ENCODE measurements at places on chromosomes 1 and 21.

GRCh38 chr21:39118604-39119215 lies 64.5 kb downstream of the PSMG1 start:
- DNase-seq: no peak

GRCh38 chr1:156571919-156572662 lies at the start of gene IQGAP3:
Gene IQGAP3, minus strand, starts transcription at chr1:156572565. Its CDS starts 36 bp downstream, at chr1:156572529.
- peak; percentile 51 for DNase-seq

GRCh38 chr1:43452789-43453441 lies 816 bp downstream of the HYI start:
- DNase-seq: peak; percentile 53

- no peak for DNase-seq
Measured at GRCh38 chr1:166354406-166354805, 187.6 kb upstream of the FAM78B start.

GRCh38 chr1:17955302-17956285 lies 152.0 kb upstream of the IGSF21 start:
- DNase-seq: no peak

GRCh38 chr21:31943561-31943960 lies 70.7 kb downstream of the HUNK start:
- DNase-seq: no peak

- no peak for DNase-seq
Measured at GRCh38 chr1:99674115-99675064, 28.5 kb downstream of the PALMD start.

DNA sequence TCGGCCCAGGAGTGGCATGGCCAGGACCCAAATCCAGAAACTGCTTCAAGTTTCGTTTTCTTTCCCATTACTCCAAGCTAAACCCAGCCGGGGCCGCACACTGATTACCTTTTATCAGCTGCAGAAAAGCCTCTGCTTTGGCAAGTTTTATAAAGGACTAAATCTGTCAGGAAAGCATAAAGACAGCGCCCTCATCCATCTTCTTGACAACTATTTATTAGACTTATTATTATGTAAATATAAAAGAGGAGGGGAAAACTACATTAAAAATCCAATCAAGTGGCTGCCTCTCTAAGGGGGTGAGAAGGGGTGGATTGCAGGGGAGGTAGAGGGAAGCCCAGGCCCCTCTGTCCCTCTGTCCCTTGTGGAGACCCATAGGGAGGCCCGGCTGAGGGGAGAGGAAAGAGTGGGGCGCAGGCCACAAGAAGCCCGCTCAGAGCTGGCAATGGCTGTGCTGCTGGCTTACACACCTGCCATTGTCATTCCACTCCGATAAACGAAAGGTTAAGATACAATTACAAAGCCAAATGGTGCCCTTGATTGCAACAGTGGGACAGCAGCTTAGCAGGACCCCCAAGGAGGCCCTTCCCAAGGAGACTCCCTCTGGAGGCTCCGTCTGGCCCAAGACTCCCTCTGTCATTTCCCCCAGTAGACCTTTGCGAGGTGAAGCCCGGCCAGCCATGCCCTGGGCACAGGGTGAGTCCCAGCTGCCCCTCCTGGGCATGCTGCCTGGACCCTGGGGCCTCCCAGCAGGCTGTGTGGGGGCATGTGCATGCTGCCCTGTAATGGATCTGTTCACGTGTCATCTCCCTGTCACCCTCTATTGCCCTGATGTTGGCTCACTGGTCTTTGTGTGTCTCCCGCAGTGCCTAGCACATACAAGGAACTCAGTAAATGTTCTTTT lies 45.4 kb downstream of the KCND3 start:
- no peak for DNase-seq

GRCh38 chr1:32539584-32540571 lies 651 bp downstream of the ZBTB8A start:
- DNase-seq: peak; percentile 61

DNA sequence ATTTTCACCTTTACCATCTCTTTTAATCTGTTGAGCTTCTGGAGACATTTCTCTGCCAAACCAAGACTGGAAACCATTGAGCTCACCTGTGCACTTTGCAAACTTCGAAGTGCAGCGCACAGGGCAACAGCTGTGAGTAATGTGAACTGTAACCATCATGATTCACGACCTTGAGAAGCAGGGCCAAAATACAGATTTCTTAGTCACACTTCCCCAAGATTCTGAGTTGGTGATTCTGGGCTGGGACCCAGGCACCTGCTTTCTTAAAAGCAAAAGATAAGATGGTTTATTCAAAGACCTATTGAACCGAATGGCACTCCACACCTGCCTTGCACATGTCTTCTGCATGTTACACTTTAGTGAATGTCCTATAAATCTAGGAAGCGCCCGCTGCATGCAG lies 10.2 kb downstream of the AGTRAP start:
- DNase-seq: peak; percentile 42

- DNase-seq: no peak
Measured at GRCh38 chr21:43311301-43311817, 115.6 kb downstream of the SIK1 start.

- no peak for DNase-seq
Measured at GRCh38 chr1:33724348-33724747, 139.5 kb upstream of the HMGB4 start.

DNA sequence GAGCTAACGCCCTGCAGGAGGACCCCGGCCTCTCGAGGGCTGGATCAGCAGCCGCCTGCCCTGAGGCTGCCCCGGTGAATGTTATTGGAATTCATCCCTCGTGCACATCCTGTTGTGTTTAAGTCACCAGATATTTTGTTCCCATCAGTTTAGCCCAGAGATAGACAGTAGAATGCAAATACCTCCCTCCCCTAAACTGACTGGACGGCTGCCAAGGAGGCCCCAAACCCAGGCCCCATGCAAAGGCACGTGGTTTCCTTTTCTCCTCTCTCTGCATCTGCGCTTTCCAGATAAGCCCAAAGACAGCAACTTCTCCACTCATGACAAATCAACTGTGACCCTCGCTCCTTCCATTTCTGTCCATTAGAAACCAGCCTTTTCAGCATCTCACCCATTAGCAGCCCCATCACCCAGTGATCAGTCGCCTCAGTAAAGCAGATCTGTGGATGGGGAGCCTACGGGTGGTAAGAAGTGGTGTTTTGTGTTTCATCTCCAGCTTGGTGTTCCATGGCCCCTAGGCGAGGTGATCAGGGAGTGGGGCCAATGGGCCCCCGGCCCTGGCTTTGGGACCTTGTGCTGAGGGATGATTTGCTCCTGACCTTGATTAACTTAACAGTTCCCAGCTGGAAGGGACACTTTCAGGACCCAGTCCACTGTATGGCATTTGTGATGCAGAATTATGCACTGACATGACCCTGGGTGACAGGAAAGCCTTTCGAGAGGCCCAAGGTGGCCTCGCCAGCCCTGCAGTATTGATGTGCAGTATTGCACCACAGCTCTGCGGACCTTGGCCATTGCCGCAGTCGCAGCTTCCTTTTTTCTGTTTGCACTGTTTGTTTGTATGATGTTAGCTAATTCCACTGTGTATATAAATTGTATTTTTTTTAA lies 5.2 kb downstream of the NPPA start:
- DNase-seq: no peak

GRCh38 chr1:153968408-153968807 lies 706 bp downstream of the CREB3L4 start:
- no peak for DNase-seq

- no peak for DNase-seq
Measured at GRCh38 chr1:190104961-190105360, 372.7 kb downstream of the BRINP3 start.
